ENCODE measurements at places on chromosomes 7 and 10. TPM values are rescaled to one million over a fixed set of nuclear protein-coding genes. Genes with fewer than 3 reads are reported as not detected.

DNA sequence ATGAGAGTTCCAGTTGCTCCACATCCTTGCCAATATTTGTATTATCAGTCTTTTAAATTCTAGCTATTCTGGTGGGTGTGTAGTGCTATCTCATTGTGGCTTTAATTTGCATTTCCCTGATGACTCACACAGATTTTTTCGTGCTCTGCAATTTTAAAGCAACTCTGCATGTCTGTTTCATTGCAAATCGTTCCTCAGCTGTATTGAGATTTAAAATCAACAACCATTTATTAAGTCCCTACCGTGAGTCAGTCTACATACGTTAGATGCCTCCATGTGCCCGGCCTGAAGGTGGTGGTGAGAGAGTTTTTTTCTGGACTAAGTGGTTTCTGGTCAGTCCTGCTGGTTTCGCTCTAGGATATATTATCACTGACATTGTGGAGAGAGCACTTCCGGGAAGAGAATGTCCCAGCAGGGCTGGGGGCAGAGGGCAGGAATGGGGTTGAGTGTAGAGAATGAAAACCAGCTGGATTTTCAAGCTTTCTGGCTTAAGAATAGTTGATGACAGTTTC is 8.4 kb upstream of the HYCC1 start:
- H3K36me3 ChIP-seq = no peaks in the 10 kb centered on the region
- no peak overlapping the region for H3K27ac ChIP-seq
- no peak overlapping the region for H3K4me3 ChIP-seq
- no peaks in the 10 kb centered on the region for H3K4me1 ChIP-seq

GRCh38 chr10:61016007-61016406 is 72.0 kb upstream of the RHOBTB1 start:
- no peaks in the 10 kb centered on the region for H3K36me3 ChIP-seq
- H3K27ac ChIP-seq = no peak overlapping the region
- H3K4me3 ChIP-seq = no peak overlapping the region
- no peak for DNase-seq
- H3K4me1 ChIP-seq = no peaks in the 10 kb centered on the region

DNA sequence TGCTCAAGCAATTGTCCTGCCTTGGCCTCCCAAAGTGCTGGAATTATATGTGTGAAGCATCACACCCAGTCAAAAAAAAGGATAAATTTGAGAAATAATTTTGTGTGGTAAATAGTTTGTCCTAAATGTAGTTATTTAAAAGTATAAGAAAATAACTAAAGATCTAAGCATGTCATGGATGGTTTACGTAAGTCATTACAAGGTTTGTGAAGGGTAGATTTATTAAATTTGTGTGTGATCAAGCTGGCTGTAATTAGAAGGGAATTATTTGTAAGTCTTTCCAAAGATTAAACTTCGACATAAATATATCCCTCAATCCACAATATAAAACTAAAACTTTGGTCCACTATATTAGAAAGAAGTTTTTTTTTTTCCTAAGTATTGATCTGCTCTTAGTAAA is 28.6 kb downstream of the ORC5 start:
- H3K4me3 ChIP-seq = no peak overlapping the region
- H3K4me1 ChIP-seq = no peaks in the 10 kb centered on the region
- no peaks in the 10 kb centered on the region for H3K27me3 ChIP-seq
- H3K36me3 ChIP-seq = peaks cover 22% of the 10 kb centered on the region

DNA sequence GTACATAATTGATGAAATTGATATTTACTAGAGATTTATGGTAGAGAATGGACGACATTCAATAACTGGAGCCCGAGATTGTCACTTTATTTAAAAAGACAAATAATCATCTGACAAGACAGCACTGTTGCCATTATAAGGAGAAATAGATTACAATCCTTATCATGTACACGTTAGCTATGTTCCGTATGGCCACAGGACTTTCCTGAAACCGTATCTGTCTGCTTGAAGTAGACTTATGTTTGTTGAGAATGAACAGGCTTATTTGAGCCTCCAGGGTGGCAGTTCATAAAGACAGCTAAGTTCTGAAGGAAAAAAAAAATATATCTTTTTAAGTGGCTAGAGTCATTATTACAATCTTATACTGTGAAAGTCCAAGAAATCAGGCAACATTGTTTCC is 317.2 kb downstream of the BICC1 start:
- H3K4me3 ChIP-seq = no peak overlapping the region
- H3K4me1 ChIP-seq = no peaks in the 10 kb centered on the region
- no peak for DNase-seq
- H3K27ac ChIP-seq = no peak overlapping the region

GRCh38 chr10:119542988-119543813 is 682 bp upstream of the RGS10 start:
- DNase-seq = peak; percentile 78
- H3K4me3 ChIP-seq = peak overlapping the region; percentile 87
- peak overlapping the region; percentile 88 for H3K27ac ChIP-seq
- peaks cover 9% of the 10 kb centered on the region for H3K27me3 ChIP-seq
- no peaks in the 10 kb centered on the region for H3K36me3 ChIP-seq
- H3K4me1 ChIP-seq = peaks cover 12% of the 10 kb centered on the region

GRCh38 chr10:43458227-43458626 is 21.3 kb downstream of the ZNF487 start:
- DNase-seq = no peak
- H3K4me3 ChIP-seq = no peak overlapping the region
- no peak overlapping the region for H3K27ac ChIP-seq

GRCh38 chr10:7752251-7752650 is 35.5 kb downstream of the KIN start:
- no peak overlapping the region for H3K27ac ChIP-seq
- no peak for DNase-seq
- H3K27me3 ChIP-seq = no peaks in the 10 kb centered on the region

- H3K4me3 ChIP-seq = no peak overlapping the region
- no peaks in the 10 kb centered on the region for H3K27me3 ChIP-seq
- H3K27ac ChIP-seq = no peak overlapping the region
- no peaks in the 10 kb centered on the region for H3K4me1 ChIP-seq
- no peak for DNase-seq
- peaks cover 6% of the 10 kb centered on the region for H3K36me3 ChIP-seq
These were observed 281.1 kb downstream of the CDK14 start for GRCh38 chr7:90877201-90877600.

Gene CPN1
- not detected for total RNA-seq

Gene STEAP1B
- 1.6 TPM for total RNA-seq

Gene CDNF
- 4.2 TPM for total RNA-seq
